ENCODE measurements at places on chromosomes 2 and 18.

DNA sequence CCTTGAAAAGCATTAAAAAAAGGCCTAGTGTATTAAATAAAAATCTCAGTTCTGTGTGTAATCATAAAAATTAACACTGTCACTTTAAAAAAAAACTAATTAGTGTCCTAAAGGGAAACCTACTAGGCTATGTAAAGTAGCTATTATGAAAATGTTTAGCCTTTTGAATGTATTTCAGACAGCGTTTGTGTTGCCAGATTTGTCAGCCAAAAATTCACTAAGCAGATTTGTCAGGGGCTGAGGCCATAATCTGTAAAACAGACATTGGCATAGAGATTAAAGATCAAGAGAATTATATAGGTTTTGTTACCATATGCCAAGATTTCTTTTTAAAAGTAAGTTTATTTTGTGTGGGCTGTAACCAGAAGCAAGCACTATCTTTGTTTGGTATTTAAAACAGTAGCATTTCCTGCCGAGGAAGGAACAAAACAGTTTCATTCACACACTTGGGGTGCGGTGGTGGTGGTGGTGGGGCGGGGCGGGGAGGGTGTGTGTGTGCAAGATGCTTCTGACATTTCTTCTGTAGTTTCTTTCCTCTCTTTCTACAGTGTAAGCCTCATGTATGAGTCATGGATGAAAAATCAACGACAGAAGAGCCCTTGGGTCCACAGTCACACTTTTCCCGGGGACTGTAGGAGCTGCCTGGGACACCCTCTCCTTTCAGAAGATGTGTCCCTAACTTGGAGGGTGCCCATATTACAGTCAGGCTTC is 328.5 kb upstream of the FANCL start:
- no peak for DNase-seq

DNA sequence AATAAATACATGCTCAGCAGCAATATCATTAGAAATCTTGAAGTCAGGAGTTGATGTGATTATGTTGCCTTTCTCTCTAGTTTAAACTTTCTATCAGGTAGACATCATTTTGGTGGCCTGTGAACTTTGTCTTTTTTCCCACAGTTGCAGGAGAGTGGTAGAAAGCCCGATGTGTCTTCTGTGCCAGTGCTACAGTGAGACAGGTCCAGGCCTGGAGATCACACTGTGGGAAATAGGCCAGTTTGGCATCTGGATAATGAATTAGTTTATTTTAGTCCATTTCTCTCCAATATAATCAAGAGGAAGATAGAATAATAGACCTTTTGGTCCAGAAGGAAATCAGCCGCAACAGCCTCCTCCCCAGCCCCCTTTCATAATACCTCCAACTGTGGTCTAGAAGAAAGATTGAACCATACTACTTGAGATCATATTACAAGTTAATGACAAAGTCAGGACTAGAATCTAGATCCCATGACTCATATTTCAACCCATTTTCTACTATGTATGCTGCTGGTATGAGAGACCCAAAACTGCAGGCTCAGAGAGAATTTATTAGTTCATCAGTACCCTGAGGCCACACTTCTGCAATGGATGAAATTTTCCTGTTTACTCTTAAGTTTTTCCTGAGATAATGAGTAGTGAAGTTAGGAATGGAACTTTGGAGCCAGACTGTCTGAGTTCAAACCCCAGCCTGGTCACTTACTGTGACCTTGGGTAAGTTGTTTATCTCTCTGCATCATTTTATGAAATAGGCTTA is 20.6 kb downstream of the KCMF1 start:
- no peak for DNase-seq

- no peak for DNase-seq
Observed at GRCh38 chr2:109225170-109225782, 96.3 kb downstream of the SH3RF3 start.

- DNase-seq: no peak
Observed at GRCh38 chr2:225465827-225466226, 66.3 kb downstream of the NYAP2 start.

DNA sequence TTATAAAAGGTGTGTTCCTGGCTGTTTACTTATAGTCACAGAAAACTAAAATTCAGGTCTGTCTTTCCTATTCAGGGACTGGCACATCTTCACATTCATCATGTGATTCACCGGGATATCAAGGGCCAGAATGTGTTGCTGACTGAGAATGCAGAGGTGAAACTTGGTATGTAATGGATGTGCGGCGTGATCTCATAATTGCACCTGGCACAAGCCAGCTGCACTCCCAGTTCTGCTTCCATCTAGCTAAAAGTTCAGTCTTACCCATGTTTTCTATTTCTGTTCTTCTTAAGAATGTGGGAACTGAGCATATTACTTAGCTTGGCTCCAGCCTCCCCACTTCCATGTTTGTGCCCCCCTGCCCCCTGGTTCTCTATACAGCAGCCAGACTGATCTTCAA is 131.9 kb downstream of the MAP4K4 start:
- DNase-seq: no peak

All from ACHN (cell line).